ENCODE measurements at places on chromosomes 7 and 10. TPM values are rescaled to one million over a fixed set of nuclear protein-coding genes. Genes with fewer than 3 reads are reported as not detected.

DENND2A gene
- total RNA-seq: 15.6 TPM

ZNF37A gene
- 11.7 TPM for total RNA-seq

PFKP gene
- 122 TPM for total RNA-seq

UCMA gene
- not detected for total RNA-seq

SLC16A9 gene
- total RNA-seq: 0.59 TPM

CCDC7 gene
- total RNA-seq: 26.8 TPM

HOXA7 gene
- 2.7 TPM for total RNA-seq

BAG3 gene
- total RNA-seq: 14.3 TPM

TMEM229A gene
- total RNA-seq: not detected

PHTF2 gene
- total RNA-seq: 25.2 TPM

ANKRD26 gene
- total RNA-seq: 12.7 TPM

HMX2 gene
- not detected for total RNA-seq

LBX1 gene
- total RNA-seq: not detected

PLAU gene
- total RNA-seq: 63.9 TPM

FGFBP3 gene
- 0.78 TPM for total RNA-seq

MNX1 gene
- total RNA-seq: not detected

TMEM248 gene
- total RNA-seq: 102 TPM

KLF14 gene
- total RNA-seq: 0.37 TPM

PNLIP gene
- not detected for total RNA-seq

SMARCD3 gene
- 17.6 TPM for total RNA-seq

DMBT1 gene
- under 0.01 TPM for total RNA-seq

FZD1 gene
- total RNA-seq: 16.5 TPM

CYP2W1 gene
- total RNA-seq: not detected

FAS gene
- total RNA-seq: 58.3 TPM

All from subcutaneous preadipocyte (primary cell).